ENCODE measurements at places on chromosomes 7 and 10.
A peak's percentile ranks its signal among the peaks of the same experiment; 100 is the strongest.

GRCh38 chr10:110680273-110681020, 36.3 kb downstream of the RBM20 start:
- DNase-seq: peak; percentile 43

- no peak for DNase-seq
Measured at GRCh38 chr7:65448816-65449504, 75.3 kb downstream of the ZNF92 start.

DNA sequence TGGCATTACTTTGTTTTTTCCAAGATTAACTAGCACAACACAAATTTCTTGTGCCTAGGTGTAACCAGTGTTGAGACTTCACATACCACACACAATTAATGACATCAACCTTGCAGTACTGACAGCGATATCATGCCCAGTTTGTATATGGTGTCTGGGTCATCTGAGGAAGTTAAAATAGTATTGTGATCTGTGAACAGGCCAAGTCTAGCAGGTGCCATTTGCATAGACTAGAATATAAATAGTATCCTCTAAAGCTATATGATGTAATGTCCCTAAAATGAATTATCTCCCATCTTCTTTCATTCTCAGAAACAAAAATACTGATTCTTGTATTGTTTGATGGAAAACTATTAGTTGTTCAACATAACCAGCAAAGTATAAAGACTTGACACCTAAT, 175.8 kb upstream of the KAT6B start:
- no peak for DNase-seq

DNA sequence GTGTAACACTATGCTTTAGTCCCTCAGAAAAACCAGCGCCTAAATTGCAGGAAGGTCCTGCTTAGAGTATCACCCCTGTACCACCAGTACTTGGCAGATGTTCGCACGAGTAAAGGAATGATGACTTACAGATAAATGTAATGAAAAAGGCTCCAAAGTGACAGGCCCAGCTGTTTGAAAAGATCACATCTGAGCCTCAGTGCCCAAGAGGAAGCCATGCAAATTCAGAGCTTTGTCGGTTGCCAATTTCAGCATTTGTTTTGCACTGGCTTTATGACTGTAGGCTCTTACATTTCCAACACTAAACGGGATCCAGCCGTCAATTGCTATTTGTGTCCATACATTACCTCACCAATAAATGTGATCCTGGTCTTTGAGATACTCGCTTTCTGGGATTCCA, 60.6 kb upstream of the GAD2 start:
- DNase-seq: no peak

GRCh38 chr7:123569352-123570010, 11.9 kb upstream of the NDUFA5 start:
- no peak for DNase-seq

GRCh38 chr7:47537716-47538675, 43.9 kb downstream of the TNS3 start:
- no peak for DNase-seq

- DNase-seq: no peak
Measured at GRCh38 chr7:137611606-137612005, 235.2 kb downstream of the DGKI start.

- DNase-seq: no peak
Measured at GRCh38 chr7:151018421-151019129, 5.7 kb downstream of the ATG9B start.

GRCh38 chr10:3530783-3531645, 254.0 kb downstream of the KLF6 start:
- no peak for DNase-seq

GRCh38 chr10:54096892-54097291, 704.1 kb downstream of the PCDH15 start:
- no peak for DNase-seq

GRCh38 chr7:148711191-148712102, 12.7 kb downstream of the CUL1 start:
- no peak for DNase-seq

DNA sequence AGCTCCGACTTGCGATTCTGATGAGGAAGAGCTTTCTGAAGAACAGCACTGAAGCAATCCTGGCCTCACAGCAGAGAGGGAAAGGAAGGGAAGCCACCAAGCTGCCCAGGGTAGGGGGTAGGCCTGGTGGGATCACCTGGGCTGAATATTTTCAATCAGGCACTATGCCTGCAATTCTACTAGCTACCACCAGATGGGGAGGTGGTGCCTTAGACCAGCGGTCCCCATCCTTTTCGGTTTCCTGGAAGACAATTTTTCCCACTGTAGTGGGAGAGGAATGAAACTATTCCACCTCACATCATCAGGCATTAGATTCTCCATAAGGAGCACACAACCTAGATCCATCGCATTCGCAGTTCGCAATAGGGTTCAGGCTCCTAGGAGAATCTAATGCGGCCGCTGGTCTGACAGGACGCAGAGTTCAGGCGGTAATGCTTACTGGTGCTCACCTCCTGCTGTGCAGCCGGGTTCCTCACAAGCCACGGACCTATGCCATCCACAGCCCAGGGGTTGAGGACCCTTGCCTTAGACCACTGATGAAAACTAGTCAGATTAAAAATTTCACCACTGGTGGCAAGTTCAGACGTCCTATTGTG, 2.7 kb downstream of the LRRC20 start:
- no peak for DNase-seq

DNA sequence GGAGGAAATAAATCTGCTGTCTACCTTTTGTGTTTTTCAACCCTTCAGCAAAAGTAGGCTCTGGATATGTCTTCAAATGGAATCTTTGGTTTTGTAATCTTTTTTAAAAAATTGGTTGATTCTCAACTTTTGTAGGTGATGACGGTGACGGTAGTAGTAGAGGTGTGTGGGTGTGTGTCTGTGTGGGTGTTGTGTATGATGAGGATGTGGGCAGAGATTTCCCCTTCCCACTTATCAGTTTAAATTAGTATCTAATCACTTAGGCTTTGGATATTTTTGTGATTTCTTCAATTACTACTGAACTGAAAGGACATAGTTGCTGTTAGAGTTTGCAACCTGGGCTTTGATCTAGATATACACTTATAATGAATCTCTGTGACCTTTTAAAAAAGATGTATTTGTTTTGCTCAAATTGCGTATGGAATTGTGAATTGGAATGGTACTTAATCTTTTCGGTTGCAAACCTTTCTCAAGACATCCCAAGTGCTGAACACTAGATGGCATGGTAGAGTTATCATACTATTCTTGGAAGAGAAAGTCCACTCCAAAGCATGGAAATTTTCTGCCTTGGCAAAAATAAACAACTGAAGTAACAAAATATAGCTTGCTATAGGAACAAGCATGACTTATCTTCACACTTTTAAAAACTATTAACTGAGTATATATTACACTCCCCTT, 51.9 kb upstream of the A1CF start:
- DNase-seq: no peak

DNA sequence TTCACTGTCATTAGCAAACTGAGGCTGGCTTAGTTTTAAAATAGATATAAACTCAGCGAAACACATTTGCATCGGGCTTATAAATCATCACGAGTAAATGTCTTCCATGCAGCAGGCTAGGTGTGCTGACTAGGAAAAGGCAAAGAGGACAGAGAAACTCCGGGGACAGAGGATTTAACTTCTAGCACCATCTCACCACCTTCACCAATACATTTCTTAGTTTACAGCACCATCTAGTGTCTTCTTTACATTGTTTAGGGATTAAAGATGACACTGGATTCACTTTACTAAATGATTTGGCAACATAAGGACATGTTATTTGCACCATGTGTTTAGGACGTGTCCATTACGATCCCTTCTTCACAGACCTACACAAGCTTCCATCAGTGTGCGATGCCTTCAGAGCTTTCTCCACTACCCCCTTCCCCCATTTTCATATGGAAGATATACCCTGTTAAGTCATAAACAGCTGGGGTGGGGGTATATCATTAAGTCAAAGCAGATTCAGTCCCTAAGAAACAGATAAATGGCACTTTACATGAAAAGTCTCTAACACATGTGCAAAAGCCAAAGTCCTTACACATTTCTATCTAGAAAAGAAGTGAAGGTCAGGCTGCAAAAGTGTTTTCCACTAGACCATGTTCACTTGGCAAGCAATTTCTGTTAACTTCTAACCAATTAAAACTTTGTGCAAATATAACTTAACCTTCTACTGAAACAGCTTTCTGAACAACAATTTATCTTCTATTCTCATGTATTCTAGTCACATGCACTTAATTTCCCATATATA, 103.3 kb downstream of the GRB10 start:
- no peak for DNase-seq

DNA sequence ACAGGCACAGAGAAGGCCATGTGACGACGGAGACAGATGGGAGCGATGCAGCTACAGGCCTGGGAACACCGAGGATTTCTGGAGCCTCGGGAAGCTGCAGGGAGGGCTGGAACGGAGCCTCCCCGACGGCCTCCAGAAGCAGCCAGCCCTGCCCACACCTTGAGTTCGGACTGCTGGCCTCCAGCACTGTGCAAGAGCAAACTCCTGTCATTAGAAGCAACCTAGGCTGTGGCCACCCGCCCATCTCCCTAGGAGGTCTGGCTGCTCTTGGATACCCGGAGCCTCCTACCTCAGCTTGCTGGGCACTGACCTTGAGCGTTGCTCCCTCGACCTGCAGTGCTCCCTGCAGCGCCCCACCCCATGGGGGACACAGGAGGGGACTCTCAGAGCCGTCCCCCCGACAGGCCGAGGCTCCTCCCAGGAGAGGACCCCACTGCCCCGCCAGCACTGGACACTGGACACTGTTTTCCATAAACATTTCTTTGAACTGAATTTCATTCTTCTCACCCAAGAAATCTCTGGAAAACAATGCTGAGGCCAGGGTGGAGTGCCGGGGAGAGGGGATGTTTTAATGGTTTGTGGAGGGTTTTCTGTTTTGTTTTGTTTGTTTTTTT, 22.5 kb upstream of the TNRC18 start:
- DNase-seq: no peak

DNA sequence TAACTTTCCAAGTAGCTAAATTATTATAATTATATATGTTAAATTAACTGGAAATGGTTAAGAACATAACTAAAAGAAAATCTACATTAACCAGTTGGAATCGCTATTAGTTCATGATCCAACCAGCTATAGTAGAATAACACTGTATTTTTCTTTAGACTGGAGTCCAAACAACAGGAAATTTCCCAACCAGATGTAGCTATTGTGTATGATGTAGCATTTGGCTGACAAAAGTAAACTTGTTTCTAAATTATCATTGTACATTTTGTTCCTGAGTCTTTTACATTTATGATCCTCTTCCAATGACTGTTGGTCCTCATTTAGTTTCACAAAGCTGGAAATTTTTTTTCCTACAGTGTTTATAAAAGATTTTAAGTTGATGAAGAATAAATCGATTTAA, 62.1 kb downstream of the PAPSS2 start:
- DNase-seq: no peak

DNA sequence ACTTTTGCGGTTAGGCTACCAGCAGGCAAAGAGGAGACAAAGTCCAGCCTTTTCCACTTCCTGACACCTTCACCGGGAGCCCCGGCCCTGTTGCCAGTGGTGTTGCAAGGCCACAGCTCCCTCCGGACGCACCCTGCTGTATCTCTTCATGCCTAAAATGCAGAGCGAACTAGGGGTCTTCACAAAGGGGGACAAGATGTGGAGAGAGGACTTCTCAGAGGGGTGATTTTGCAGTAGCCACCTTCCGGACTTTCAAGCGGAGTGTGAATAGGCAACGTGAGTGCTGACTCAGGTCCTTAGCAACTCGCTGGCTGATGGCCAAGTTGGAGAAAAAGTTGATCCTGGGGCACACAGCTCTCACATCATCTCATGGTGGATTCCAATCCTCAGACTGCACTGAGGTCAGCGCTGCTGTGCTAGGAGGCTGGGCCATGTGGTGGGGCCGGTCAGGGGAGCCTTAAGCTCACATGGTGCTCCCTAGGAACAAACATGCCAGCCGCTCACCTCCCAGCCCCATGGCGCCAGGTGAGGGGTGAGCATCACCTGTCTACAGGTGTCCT, 166.3 kb downstream of the LCOR start:
- DNase-seq: no peak

GRCh38 chr7:31938650-31939049, 131.6 kb downstream of the PDE1C start:
- no peak for DNase-seq

- no peak for DNase-seq
Measured at GRCh38 chr10:85213493-85213892, 885.1 kb downstream of the CCSER2 start.

DNA sequence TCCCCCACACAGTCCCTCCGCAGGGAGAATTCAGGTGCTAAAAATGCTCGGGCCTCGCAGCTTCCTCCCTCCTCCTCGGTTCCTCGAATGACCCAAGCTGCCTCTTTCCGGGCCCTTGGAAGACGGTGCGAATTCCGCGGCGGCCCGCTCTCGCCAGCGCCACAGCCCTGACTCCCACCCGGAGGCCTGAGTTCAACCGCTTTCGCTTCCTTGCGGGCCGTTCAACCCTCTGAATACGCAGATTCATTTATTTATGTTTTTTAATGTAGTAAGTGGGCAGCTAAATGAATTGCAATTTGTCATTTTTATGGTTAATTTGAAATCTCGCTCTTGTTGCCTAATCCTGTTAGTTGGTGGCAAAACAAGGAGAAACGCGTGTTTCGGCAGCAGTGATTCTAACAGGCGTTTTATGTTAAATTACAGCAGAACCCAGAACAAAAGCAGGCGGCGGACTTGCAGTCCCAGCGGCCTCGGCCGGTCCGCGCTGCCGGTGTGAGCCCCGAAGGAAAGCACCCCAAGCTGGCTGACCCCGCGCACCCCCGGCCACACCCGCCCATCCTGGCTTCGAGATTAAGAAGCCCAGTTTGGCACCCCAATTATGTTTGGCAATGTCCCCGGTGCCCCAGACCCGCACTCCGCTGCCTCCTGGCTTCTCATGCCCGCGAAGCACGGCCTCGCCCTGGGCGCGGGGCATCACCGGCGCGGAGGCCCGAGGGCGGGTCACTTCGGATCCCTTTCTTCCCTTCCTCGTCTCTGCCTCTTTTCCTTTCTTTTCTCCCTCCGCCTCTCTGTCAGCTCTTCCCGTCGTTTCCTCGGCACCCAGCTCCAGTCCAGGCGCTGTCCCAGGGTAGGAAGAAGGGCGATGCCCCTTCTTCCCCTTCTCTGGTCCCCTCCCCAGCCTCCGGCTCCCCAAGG, 75.9 kb downstream of the INSIG1 start:
- peak; percentile 30 for DNase-seq

DNA sequence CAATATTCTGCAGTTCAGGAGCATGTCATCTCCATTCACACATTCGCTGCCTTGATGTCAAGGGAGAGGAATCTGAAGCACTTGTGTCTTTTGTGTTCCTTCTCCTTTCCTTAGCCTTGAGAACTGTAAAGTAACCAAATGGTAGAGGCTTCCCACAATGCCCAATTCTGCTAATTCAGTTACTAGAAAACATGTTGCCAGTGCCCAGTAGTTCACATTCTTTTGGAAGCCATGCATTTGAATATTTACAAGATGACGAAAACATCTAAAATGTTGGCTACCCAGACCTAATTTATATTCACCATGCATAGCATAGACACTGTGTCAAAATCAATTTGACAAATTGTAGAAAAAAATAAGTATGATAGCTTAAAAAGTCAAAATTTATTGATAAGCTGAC, 852.7 kb upstream of the PHF14 start:
- no peak for DNase-seq

- DNase-seq: no peak
Measured at GRCh38 chr10:74753442-74754211, 72.8 kb upstream of the KAT6B start.

GRCh38 chr7:106193661-106194060, 81.5 kb upstream of the SYPL1 start:
- DNase-seq: no peak

- DNase-seq: no peak
Measured at GRCh38 chr10:42578019-42578418, 60.4 kb downstream of the ZNF33B start.

- DNase-seq: no peak
Measured at GRCh38 chr10:132173185-132173584, 13.6 kb upstream of the DPYSL4 start.

- DNase-seq: no peak
Measured at GRCh38 chr10:6228647-6229046, 25.9 kb downstream of the PFKFB3 start.

All from Right ventricle myocardium superior (tissue), 1 donor.